ENCODE measurements at places on chromosomes 6 and 20.

GRCh38 chr20:20665606-20666332 lies 46.7 kb downstream of the RALGAPA2 start:
- DNase-seq, result no peak

DNA sequence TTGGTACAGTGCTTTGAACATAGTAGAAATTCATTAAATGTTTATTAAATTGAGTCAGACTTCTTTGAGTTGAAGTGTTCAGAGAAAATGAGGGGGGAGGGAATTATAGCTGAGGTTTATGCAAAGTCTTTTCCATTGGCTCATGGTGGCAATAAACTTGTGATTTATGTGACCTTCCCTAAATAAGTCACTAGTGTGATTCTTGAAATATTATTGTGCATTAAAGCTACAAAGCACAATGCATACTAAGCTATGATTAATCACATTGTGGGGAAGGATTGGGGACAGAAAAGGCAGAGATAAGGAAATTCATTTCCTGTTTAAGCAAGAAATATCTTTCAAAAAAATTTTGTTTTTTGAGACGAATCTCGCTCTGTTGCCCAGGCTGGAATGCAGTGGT lies 877.5 kb downstream of the TFAP2A start:
- no peak for DNase-seq

DNA sequence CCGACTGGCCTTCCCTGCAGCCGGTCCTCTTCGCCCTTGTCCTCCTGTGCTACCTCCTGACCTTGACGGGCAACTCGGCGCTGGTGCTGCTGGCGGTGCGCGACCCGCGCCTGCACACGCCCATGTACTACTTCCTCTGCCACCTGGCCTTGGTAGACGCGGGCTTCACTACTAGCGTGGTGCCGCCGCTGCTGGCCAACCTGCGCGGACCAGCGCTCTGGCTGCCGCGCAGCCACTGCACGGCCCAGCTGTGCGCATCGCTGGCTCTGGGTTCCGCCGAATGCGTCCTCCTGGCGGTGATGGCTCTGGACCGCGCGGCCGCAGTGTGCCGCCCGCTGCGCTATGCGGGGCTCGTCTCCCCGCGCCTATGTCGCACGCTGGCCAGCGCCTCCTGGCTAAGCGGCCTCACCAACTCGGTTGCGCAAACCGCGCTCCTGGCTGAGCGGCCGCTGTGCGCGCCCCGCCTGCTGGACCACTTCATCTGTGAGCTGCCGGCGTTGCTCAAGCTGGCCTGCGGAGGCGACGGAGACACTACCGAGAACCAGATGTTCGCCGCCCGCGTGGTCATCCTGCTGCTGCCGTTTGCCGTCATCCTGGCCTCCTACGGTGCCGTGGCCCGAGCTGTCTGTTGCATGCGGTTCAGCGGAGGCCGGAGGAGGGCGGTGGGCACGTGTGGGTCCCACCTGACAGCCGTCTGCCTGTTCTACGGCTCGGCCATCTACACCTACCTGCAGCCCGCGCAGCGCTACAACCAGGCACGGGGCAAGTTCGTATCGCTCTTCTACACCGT lies 6.1 kb downstream of the UBD start:
- no peak for DNase-seq

GRCh38 chr6:12335717-12336116 lies 45.6 kb downstream of the EDN1 start:
- no peak for DNase-seq
